ENCODE measurements at places on chromosomes 5 and 9.
A peak's percentile ranks its signal among the peaks of the same experiment; 100 is the strongest.

GRCh38 chr5:161051920-161052500 lies 200.0 kb upstream of the ATP10B start:
- DNase-seq: peak; percentile 18

DNA sequence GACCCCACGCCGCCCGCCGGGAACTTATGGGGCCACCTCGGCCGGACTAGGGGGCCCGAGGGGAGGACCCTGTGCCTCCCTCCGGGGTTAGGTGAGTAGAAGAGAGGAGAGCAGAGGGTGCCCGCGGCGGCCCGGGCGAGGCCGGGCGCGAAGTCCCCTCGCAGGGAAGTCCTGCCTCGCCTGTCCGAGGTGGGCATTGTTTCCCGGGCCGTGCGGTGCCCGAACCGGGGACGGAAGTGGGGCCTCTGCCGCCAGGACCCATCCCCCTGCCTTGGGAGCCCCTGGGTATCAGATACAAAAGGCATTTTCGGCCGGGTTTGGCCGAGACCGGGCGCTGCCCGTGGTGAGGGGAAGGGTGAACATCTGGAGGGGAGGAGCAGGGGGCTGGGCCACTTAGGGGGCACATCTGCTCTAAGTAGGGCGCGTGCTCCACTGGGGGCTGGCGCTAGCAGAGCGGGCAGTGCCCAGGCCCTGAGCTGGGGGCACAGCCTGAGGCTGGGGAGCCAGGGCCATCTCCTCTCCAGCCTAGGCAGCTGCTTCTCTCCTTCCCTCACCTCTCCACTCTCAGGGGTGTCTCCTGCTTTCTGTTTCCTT lies 48.2 kb downstream of the DAB2IP start:
- no peak for DNase-seq

- no peak for DNase-seq
These were observed 115.5 kb upstream of the STARD4 start for GRCh38 chr5:111627862-111628261.

DNA sequence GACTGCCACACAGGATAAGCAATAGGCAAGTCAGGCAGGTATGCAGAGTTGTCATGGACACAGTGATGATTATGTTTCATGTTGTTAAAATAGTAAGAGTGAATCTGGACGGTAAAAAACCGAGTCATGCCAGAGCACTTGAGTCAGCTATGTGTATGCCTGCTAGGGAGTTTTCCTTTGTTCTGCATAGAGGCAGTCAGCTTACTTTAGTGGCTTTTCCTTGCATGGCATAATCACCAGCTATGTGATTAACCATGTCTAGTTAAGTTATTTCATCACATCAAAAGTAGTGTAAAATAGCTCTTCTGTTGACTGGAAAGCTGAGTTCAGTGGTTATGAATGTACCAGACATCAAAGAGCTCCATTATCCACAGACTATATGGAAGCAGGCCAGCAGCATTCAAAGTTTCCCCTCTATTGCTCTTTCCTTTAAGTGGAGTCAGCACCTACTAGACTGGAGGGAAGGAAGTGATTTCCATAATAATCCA lies 989.8 kb downstream of the TLE1 start:
- no peak for DNase-seq

DNA sequence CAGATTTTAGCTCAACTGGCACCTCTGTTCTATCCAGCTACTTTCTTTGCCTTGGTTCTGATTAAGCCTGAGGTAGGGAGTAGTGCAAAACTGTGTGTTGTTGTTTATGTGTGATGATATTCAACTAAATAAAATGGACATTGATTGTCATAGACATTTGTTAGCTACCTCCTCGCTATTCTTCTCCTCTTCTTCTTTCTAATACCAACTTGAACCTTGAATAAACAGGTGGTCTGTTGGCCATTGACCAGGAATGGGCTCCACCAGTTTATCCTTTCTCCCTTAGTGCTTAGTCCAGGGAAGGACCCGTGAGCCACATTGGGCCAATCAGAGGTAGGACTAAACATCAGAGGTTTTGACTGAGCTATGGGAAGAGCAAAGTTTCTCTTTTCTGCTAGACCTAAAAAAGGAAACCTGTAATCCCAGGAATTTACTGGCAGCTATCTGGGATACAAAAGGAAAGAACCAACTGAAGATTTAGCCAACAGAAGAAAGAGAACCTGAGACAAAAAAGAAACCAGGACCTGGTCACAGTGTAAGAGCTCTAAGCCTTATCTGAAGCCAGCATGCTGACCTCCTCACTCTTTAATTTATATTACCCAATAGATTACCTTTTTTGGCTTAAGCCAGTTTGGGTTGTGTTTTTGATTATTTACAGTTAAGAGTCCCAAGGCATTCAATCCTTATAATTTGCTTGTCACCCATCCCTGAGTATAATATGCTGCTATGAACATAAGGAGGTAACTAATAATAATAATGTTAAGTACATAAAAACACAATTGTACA lies 5.3 kb upstream of the RNF145 start:
- no peak for DNase-seq

DNA sequence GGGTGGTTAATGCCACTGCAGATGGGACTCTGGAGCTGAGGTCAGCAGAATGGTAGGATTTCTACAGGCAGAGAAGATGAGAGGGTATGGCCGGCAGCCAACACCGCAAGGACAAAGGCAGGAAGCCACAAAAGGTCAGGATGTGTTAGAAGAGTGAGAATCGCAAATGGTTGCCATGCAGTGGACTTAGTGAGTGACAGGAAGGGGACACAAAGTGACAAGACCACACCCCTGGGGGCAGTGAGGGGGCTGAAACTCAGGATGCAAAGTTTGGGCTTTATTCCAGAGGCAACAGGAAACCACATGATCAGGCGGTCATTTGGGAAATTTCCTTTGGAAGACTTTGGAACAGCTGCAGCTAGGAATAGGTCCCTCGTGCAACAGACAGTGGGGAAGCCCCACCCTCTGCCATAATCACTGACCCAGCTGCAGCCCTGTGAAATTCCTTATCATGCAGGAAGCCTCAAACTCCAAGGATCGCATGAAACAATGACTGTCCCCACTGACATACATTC lies 14.2 kb upstream of the CCDC180 start:
- no peak for DNase-seq

GRCh38 chr9:104027295-104027694 lies 66.8 kb upstream of the SMC2 start:
- no peak for DNase-seq

GRCh38 chr9:75001719-75002421 lies 26.2 kb downstream of the CARNMT1 start:
- DNase-seq: no peak

- no peak for DNase-seq
These were observed 13.2 kb downstream of the GZMK start for GRCh38 chr5:55037046-55037771.

- no peak for DNase-seq
These were observed 483.0 kb upstream of the CDH18 start for GRCh38 chr5:20470997-20471396.

DNA sequence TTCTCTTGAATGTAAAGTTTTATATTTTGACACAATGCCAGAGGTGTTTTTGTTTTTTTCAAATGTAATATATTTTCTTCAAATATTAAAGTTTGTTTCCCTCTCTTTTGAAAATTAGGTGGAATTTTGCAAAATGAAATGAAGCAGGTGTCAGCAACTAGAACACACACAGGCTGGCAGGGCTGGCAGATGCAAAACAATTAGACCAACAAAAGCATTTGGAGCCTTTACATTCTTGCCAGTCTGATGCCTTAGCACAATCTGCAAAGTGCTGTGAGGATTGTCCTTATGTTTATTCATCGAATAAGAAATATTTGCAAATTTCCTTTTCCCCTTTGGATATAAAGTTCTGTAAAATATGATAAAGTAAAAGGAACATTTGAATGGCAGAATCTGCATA lies 1063.9 kb downstream of the CDH9 start:
- no peak for DNase-seq

DNA sequence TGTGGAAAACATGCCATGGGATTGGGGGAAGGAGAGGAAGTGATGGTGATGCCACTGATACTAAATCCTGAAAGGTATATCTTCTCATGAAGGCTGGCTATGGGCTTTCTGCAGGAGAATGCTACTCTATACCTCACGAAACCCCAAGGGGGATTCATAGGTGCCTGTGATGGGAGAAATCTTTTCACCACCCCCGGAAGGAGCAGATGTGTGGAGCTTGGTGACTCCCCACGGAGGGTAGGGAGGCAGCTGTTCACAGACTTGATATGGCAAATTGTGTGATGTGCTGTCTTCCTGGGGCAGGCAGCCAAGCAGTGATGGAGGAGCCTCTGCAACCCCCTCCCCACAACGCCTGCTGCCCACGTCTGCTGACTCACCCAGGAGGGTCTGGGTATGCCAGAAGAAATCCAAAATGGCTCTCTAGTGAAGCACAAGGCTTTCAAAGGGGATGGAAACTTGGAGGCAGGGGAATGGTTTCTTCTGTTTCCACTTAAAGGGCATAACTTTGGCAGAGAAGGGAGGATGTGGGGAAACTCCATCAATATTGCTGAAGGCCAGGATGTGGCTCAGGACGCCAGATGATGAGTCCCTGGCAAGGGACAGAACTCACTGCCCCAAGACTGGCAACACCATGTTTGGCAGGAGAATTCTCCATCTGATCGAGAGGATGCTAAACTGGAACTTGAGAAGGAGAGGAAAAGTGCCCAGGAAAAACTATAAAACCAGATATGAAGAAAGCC lies 188.3 kb downstream of the GABBR2 start:
- DNase-seq: peak; percentile 83

DNA sequence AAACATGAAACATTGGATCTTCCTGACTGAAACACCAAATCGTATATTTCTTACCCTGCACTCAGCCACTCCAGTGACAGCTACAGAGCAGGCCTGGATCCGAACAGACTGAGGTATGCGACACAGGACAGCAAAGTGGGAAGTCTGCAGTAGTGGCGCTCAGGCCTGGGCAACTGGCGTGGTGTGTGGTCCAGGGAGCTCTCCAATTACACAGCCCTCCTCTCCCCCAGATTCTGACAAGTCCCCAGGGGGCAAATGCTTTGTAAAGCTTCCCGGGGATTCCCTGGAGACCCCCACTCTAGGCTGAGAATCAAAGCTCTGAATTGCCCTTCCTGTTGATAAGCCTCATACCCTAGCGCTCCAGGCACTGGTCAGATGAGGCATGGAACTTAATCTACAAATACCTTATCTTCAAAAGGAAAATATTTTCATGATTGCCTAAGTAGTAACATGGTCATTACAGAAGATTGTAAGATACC lies 104.8 kb upstream of the ERCC6L2 start:
- DNase-seq: no peak

DNA sequence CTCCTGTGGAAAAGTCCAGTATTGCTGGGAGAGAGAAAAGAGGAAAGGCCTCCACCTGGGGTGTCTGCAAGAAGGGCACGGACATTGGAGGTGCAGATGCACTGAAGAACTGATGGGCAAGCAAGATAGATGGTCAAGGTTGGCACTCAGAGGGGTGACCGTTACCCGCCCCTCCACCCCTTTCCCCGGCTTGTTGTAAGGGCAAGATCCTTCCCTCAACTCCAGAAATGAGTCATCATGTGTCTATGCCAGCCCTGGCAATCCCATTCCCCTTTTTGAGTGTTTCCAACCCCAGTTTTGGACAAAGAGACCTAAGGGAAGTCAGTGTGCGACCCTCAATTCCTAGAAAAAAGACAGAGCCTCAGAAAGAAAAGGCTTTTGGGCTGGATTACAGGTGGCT lies 34.9 kb upstream of the ATP6V1G1 start:
- DNase-seq: no peak

DNA sequence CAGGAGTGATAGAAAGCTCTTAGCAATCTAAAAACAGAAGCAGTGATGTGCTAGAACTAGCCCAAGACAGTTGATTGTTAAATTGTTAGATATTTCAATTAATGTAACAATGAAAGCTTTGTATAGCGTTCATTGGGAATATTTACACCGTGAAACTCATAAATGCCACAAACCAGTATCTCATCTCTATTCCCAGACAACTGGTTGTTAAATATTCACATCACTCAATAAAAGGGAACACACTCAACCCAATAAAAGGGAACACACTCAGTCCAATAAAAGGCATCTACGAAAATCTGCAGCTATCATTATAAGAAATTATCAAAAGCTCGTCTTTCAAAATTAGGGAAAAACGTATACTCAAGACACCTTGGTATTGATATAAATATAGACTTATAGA lies 270.9 kb downstream of the CYLC2 start:
- no peak for DNase-seq

DNA sequence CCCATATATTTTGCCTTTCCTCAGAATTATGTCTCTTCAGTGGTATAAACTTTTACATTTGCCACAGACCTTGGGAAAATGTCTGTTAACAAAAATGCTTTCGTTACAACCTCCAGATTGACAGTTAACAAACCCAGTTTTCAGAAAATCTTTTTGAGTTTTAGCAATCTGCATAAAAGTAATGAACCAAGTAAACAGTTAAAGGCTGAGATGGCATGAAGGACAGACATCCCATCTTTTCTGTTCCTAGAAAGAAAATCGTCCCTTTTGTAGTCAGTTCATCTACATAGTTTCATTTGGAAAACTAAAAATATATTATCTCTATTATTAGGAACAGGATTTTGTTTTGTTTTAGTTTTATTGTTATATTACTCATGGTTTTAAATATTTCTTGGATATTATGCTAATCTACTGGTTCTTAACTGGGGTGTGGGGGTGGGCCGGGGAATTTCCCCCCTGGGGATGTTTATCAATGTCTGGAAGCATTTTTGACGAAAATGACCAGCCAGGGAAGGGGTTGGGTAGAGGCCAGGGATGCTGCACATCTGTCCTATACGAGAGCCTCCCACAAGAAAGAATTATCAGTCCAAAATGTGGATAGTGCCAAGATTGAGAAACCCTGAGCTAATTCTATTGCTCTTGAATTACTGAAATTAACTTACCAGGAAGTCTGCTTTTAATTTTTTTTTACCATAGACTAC lies 11.9 kb downstream of the FYB1 start:
- DNase-seq: no peak

- peak; percentile 75 for DNase-seq
These were observed 3.0 kb upstream of the SYNPO start for GRCh38 chr5:150637245-150638052.

- no peak for DNase-seq
These were observed 173.5 kb upstream of the ZNF608 start for GRCh38 chr5:124919747-124920525.

GRCh38 chr5:68456756-68457217 lies 241.2 kb downstream of the PIK3R1 start:
- DNase-seq: no peak

DNA sequence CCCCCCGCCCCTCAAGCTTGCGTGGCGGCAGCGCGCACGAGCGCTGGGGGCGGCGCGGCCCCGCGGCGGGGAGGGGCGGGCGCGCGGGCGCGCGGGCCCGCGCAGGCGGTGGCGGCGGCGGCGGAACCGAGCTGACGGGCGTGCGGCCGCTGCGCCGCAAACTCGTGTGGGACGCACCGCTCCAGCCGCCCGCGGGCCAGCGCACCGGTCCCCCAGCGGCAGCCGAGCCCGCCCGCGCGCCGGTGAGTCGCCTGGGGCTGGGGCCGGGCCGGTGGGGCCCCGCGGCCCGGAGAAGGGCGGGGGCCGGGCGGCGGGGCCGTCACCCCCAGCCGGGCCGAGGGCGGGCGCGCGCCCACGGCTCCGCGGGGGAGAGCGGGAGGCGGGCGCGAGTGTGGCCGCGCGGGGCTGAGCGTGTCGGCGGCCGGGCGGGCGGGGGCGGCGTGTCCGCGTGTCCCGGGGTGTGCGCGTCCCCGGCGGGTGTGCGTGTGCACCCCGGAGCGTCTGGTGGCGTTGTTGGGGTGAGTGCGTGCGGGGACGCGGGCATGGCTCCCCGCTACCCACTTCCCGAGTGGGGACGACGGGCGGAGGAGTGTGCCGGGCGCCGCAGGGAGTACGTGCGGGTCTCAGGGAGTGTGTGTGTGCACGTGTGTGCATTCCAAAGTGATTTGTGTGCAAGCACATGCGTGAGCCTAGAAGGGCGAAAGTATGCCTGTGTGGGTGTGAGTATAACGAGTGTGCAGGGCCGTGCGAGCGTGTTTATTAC lies at the start of gene NEK6:
Gene NEK6, plus strand, starts transcription at position 106 of the 763 bp plus-strand sequence. CDS start 44,016 bp downstream, outside the sequence.
- no peak for DNase-seq
